ENCODE measurements at places on chromosomes 13 and 19.

GRCh38 chr13:69264362-69265334 is 843.0 kb upstream of the ATXN8OS start:
- no peak for DNase-seq

GRCh38 chr19:50803633-50804419 is 13.6 kb downstream of the ACP4 start:
- DNase-seq: no peak

DNA sequence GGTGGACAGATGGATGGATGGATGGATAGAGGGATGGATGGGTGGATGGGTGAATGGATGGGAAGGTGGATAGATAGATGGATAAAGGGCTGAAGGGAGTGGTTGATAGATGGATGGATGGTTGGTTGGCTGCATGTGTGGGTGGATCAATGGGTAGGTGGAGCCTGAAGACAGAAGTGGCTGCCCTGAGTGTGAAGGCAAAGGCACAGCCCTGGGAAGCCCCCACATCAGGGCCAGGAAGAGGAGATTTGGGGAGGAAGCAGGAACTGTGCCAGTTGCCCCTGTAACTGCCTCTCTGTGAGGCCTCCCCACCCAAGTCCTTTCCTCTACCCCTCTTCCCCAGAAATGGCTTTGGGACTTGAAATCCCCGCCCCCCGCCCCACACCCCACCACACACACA is 43.4 kb upstream of the NFIC start:
- DNase-seq: no peak

DNA sequence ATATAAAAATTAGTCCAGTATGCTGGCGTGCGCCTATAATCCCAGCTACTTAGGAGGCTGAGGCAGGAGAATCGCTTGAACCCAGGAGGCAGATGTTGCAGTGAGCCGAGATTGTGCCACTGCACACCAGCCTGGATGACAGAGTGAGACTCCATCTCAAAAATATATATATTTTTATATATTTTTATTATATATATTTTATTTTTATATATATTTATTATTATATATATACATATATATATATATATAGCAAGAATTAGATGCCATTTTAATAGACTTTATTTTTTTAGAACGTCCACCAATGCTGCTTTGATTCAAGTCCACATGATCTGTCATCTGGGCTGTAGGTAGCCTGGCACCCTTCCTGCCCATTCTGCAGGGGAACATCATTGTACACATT is 3.5 kb upstream of the OR7D2 start:
- no peak for DNase-seq

GRCh38 chr19:33767898-33768413 is 28.7 kb upstream of the KCTD15 start:
- no peak for DNase-seq

DNA sequence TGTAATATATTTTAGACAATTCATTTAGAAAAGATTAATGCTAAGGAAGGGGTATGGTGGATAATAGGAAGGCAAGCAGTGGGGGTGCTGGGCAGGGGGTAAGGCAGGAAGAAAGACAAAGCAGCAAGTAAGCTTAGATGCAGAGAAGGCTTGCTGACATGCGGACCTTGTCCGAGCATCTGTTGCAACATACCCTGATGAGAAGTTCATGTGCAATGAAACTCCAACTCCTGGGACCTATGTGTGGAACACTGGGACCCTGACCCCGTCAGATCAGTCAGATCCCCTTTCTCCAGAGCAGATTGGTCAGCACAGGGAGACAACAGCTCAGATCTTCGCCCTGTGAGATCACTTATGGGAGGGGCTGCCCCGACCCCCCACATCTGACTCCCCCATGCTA is 71.3 kb upstream of the ZNF599 start:
- DNase-seq: no peak

DNA sequence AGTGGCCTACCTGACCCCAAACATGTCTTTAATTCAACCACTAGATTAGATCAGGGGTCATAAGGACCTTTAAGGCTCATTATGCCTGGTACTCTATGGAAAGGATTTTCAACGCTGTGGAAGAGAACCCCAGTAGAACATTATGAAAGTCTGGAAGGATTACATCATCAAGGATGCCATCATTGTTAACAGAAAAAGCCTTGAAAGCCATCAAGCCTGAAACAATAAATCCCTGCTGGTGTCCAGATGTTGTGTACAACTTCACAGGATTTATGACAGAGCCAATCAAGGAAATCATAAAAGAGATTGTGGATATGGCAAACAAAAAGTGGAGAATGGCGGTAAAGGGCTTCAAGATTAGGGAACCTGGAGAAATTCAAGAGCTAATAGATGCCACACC is 59.7 kb downstream of the NAA16 start:
- no peak for DNase-seq

DNA sequence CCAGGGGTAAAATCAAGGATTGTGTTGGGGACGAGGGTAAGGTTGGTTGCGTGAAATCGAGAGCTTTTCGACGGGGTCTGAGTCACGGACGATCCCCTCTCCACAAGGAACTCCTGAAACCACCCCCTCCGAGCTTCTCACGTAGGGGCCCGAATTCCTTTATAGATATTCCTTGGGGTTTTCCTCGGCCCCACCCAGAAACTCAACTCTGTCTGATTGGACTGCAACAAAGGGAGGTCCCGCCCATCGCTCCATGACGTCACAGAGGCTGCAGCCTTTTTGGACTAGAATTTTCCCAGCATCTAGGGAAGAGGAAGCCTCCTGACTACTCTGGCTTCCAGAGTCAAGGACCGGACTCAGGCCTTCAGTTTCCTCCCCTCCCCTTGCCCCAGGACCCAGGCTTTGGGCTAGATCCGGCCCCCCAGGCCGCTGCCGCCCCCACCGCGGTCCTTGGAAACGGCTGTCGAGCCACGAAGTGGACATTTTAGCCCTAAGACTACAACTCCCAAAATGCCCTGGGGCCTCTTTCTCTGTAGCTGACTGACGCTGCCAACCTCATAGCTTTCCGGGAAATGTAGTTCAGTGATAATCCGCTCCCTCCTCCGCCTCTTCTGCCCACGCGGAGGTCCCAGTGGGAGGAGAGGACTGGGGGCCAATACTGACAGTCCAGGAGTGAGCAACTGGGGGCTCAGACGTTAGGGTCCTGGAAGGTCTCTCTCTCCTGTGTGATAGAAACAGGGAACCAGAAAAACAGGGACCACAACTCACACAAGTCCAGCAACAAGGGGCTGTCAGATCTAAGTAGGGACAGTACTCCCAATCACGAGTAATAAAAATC is at the start of gene IZUMO1:
TSS of gene IZUMO1 (minus strand) at position 172 of the 838 bp plus-strand sequence. CDS start 1,050 bp downstream, outside the sequence.
- DNase-seq: no peak

DNA sequence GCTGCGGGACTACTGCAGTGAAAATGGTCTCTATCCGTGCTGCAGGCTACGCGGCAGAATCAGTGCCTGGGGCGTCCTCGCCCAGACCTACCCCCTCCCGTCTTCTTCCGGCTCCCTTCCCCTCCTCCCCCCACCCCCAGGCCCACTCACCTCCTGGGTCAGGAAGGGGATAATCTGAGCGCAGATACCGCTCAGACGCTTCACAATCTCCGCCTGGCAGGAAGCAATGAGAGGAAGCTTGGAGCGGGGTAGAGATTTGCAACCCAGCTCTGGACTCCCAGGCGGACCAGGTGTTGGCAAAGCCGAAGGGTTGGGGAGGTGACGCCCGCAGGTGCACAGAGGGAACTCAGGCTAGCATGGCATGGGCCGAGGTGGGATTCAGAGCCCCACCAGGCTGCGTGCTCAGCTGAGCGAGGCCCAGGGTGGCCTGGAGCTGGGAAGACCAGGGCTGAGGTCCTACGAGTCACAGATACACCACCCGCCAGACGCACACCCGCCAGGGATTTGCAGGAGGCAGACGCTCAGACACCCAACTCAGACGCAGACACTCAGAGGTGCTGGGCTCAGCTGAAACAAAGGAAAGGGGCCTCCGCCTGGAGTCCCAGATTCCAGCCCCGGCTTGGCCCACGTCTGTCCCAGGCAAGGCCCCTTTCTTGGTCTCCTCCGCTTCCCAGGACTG is 4.1 kb downstream of the TLE2 start:
- no peak for DNase-seq

DNA sequence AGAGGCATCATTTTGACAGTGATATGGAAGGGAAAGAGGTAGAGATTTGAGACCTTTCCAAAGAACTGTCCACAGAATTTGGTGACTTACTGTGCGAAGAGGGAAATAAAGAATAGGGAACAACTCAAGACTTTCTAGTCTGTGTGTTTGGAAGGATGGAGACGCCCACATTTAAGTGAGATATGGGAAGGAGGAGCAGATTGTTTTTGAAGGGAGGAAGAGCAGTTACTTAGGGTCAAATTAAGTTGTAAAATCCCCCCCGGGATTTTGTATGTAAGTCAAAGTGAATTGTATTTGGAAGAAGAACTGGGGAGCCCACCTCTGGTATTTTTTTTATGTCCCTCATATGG is 1.2 kb downstream of the USPL1 start:
- DNase-seq: no peak

DNA sequence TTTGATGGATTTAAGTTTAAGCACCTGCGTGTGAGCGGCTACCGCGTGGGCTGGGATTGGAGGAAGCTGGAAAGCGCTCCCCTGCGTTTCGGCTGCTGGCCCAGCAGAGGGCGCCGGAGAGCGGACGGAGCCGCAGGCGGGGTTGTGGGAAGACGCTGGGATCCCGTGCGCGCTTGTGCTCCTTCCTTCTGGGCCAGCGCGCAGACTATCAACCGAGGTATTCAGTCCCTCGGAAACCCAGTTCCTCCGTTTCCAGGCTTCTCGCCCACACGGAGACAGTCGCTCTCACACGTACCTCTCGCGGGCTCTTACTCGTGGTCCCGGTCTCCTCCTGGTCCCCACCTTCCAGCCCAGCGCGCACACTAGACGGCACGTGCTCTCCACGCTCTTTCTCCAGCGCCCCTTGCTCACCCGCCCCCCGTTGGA is 28.8 kb downstream of the EPN1 start:
- no peak for DNase-seq

- no peak for DNase-seq
Measured at GRCh38 chr19:51644636-51645271, 1.9 kb downstream of the SIGLEC14 start.

Measured in GOT3 (cell line).